Prostate gland (tissue), 2 donors: ENCODE measurements at places on chromosomes 3 and 15. TPM values are rescaled to one million over a fixed set of nuclear protein-coding genes. Genes with fewer than 3 reads are reported as not detected.

GRCh38 chr3:25692341-25692740 is 27.6 kb upstream of the TOP2B start:
- no peak for DNase-seq

- no peak for DNase-seq
These were observed 66.6 kb upstream of the IGF1R start for GRCh38 chr15:98581715-98582114.

DNA sequence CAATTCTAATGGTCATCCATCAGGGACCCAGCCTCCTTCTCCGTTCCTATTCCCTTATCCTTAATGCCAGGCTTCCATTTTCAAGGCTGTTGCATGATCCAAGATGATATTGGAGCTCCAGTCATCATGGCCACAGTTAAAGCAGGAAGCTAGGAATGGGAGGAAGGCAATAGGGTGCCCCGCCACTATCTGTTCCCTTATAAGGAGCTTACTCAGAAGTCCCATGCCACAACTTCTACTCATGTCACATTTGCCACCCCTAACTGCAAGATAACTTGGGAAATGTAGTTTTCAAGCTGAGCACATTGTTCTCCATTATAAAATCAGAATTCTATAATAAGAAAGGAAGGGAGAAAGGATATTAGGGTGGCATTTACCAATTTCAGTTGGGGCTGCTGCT is 38.6 kb upstream of the SPSB4 start:
- no peak for DNase-seq

DNA sequence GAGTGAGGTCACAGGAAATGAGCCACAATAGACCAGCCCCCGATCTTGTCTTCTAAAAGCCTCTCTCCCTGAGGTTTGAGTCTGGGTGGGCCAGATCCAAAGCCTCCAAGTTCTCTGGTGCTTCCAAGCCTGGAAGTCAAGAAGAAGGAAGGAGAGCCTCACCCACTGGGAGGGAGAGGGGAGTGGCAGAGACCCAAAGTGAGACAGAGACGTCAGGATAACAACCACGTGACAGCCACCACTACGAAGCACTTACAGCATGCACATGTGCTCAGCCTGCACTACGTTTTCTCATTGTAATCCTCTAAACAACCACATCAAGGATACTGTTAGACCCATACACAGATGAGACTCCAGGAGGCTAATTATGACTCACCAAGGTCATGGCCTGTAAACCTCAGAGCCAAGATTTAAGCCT is 197.3 kb upstream of the LINGO1 start:
- DNase-seq: no peak

DNA sequence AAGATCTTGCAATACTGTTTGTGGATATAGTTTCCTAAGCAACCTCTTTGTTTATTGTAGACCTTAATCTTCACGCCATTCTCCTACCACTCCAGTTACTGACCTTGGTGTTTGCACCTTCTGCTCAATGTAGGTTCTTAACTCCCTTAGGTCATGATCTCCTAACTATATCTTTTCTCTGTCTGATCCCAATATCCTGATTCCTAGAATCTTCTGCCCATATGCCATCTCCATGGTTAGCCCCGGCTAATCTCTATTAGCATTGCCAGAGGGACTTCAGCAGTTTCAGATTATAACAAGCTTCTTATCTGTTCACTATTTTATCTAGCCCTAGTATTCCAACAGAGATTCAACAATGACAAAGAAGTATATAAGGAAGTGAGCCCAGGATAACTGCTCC is 64.9 kb downstream of the IMPG2 start:
- DNase-seq: no peak

DNA sequence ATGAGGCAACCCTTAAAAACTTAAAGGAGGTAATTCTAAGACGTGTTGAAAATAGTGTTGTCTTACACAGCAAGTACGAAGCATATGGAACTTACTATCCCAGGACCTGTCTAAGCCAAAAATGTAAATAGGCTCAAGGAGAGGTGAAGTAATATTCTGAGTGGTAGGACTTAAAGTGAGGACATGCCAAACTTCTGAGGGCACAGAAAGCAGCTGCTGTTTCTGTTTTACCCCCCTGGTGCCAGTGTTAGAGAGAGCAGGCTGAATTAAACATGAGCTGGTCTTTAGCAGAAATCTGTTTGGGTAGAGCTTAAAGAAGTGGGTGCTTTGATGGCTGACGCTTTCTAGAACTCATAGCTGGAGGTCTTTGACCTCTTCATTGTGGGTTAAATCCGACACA is 149.7 kb upstream of the NPHP3 start:
- DNase-seq: no peak

GRCh38 chr3:113439606-113440005 is 1.7 kb downstream of the CFAP44 start:
- peak; percentile 4 for DNase-seq

DNA sequence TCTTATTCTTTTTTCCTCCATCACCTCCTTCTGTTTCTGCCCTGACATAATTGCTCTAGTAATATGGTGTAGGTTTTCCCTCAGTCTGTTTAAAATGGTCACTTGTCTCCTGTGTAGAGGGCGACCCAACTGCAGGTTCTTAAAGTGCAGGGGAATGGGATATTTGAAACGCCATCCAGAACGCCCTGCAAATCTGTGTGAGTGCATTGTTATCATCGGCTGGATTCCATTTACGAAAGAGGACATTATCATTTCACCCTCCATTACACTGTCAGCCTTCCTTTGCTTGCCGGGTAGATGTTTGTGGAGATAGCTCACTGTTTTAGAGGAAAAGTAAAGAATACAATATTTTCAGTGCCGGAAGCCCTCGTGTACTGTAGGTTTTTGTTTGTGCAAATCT is 354.0 kb downstream of the LRTM1 start:
- no peak for DNase-seq

DNA sequence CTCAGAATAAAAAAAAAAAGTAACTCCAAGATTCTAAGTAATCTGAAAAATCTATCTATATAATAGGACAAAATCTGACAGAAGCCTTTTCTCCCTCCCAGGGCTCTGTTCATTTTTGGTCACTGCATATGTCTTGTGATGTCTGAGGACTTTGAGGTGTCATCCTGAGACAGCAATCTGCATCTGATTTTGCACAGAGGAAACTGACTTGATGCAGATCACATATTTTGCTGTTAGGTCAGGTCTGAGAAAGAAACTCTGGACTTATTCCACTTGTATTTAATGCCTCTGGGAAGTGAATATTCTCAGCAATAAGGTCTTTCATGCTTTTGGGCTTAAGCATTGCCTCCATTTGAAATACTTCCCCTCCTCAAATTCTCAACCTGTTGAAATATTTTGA is 295.2 kb upstream of the THBS1 start:
- no peak for DNase-seq

GRCh38 chr15:48370460-48370859 is 39.2 kb downstream of the DUT start:
- DNase-seq: no peak

DNA sequence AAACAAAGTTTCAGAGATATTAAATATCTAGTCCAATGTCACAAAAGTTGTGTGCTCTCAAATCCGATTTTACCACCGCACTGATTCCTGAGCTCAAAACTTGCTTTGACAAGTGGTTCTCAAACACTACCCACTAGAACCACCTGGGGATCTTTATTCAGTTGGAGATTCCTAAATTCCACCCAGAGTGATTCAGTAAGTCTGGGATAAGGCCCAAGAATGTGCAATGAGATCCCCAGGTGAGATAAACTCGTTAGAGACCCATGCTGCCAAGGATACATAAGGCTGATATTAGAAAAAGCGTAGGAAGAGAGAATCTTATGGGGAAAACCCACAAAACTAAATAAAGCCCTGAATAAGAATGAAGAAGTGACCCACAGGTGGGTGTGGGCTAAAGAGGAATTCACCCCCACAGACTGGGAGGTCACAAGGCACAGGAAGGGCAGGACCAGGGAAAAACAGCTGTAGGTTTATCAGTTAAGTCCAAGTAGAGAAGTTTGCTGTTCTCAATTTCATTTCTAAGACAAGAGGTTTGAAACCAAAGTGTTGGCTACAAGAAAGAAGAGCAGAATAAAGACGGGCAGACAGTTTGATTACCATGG is 11.5 kb upstream of the RPS17 start:
- DNase-seq: no peak

- DNase-seq: no peak
These were observed 354.9 kb upstream of the ATP11B start for GRCh38 chr3:182438398-182438797.

GRCh38 chr3:127889461-127889863 is 25.6 kb upstream of the KBTBD12 start:
- no peak for DNase-seq

GRCh38 chr15:79035111-79035601 is 55.4 kb downstream of the RASGRF1 start:
- DNase-seq: no peak

GRCh38 chr15:74120426-74120825 is 10.0 kb upstream of the ISLR2 start:
- no peak for DNase-seq

DNA sequence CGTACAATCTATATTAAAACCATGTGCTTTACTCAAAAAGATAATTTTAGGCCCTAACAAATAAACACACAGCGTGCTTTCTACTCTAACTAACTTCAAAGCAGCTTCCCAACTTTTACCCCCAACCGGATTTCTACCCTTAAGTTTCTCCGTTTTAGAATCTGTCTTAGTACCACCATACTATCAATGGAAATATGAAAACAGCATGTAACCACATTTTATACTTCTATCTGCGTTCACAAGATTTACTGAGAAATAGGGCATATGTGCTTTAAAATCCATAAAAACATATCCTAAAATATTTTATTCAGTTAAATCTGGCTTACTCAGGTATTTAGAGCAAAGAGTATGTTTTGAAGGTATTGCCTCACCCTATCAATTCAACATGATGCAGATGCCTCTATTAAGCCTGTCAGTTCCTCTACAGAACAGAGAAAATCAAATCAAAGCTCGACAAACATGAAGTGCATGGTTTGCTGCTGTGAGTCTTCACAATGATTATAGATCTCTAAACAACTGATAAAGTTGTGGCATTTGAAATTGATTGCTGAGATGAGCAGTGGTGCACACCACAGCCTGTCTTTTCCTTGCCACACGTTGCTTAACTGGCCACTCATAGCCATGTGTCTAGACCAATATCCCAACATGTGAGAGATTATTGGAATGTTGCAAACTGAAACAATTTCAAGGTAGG is 44.5 kb upstream of the ZPLD1 start:
- no peak for DNase-seq

- no peak for DNase-seq
These were observed 6.8 kb downstream of the RBM5 start for GRCh38 chr3:50095352-50095998.

DNA sequence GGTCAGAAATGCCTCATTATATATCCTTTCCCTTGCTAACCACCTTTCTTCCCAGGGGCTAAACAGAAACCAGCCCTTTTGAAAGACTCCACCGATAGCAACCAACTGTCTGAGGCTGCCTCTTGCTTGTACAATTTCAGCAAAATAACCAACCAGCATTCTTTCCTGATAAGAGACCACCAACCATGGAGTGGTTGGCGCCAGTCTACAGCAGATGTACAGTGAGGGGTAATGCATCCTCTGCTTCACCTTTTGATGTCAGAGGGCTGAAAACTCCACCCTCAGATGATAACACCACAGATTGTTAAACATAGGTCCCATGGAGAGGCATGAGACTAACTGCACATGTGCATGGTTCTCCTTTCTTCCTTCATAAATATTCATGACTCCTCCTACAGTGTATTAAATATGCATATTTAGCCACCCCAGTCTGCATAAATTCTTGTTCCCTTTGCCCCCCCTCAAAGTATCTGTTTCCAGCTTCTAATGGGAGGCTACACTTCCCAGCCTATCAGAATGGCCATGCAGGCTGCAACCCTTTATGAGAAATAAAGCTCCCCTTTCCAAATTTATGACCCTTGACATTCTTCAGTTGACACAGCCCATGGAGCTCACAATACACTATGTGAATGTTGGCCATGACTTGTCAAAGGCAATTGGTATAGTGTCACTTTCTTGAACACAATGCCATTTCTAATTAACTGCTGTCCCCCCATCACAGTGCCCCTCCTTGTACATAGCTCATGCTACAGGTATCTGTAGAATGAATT is 48.3 kb downstream of the GABRB3 start:
- no peak for DNase-seq

- no peak for DNase-seq
These were observed at the start of gene SLC22A13 for GRCh38 chr3:38265604-38266307. Gene SLC22A13 (plus strand): TSS chr3:38265812. CDS start chr3:38265861, 49 bp downstream.

- DNase-seq: no peak
These were observed 72.5 kb upstream of the SLC6A11 start for GRCh38 chr3:10743366-10744097.

GRCh38 chr3:132730891-132731580 is 8.8 kb upstream of the NPHP3 start:
- DNase-seq: no peak

GRCh38 chr3:58039601-58040000 is 31.4 kb downstream of the FLNB start:
- DNase-seq: no peak

The TMEM207 gene
- not detected for total RNA-seq

The ECE2 gene
- 0.57 TPM for total RNA-seq

The ADAMTS7 gene
- total RNA-seq: 1.6 TPM

The TMC3 gene
- total RNA-seq: 0.14 TPM

The TUSC7 gene
- not detected for total RNA-seq
